ENCODE measurements at places on chromosomes 5 and 9. TPM values are rescaled to one million over a fixed set of nuclear protein-coding genes. Genes with fewer than 3 reads are reported as not detected.

The ARSK gene
- 11.1 TPM for total RNA-seq

The ANKDD1B gene
- total RNA-seq, result 0.62 TPM

The PHYHD1 gene
- total RNA-seq, result 3.4 TPM

The STK32A gene
- 0.22 TPM for total RNA-seq

The SPAG8 gene
- 1.3 TPM for total RNA-seq

The ADAMTS6 gene
- 155 TPM for total RNA-seq

The PDLIM7 gene
- total RNA-seq, result 136 TPM

The CCL27 gene
- total RNA-seq, result not detected

The CORO2A gene
- total RNA-seq, result 0.44 TPM

The NPDC1 gene
- 13.3 TPM for total RNA-seq

The TIMD4 gene
- total RNA-seq, result not detected

The AGPAT2 gene
- total RNA-seq, result 54.6 TPM

The CD180 gene
- not detected for total RNA-seq

The MYORG gene
- 1.2 TPM for total RNA-seq

The AJM1 gene
- total RNA-seq, result 1.4 TPM

The RAB3C gene
- not detected for total RNA-seq

The AQP7 gene
- total RNA-seq, result not detected

The THBS4 gene
- total RNA-seq, result 2.1 TPM

The PCDHA10 gene
- 0.33 TPM for total RNA-seq

The INVS gene
- 36.5 TPM for total RNA-seq

The CSF1R gene
- total RNA-seq, result 0.25 TPM

The SPATA9 gene
- total RNA-seq, result 0.22 TPM

The SLC2A8 gene
- total RNA-seq, result 9.4 TPM

The CYLC2 gene
- total RNA-seq, result not detected

The CER1 gene
- not detected for total RNA-seq

The PTGES gene
- 4.1 TPM for total RNA-seq

The SLC35A4 gene
- 21.6 TPM for total RNA-seq

The BARHL1 gene
- total RNA-seq, result not detected

The KIF27 gene
- 4.3 TPM for total RNA-seq

The KIF20A gene
- total RNA-seq, result 31.1 TPM

The ALDH1A1 gene
- total RNA-seq, result 69.4 TPM

The IFNK gene
- total RNA-seq, result 0.12 TPM

The PCDHB2 gene
- 2.0 TPM for total RNA-seq

The CARTPT gene
- not detected for total RNA-seq

The GGTA1 gene
- total RNA-seq, result not detected

The ZNF883 gene
- total RNA-seq, result 2.2 TPM

The ESM1 gene
- total RNA-seq, result 212 TPM

The TAF11L5 gene
- total RNA-seq, result not detected

The SPRY4 gene
- 6.7 TPM for total RNA-seq

The GNA14 gene
- under 0.01 TPM for total RNA-seq

The PAPPA gene
- 23.5 TPM for total RNA-seq

The IGIP gene
- total RNA-seq, result 8.2 TPM

The TNFSF15 gene
- total RNA-seq, result 3.0 TPM

The N4BP3 gene
- 1.1 TPM for total RNA-seq

The GMCL2 gene
- total RNA-seq, result not detected

The EGFL7 gene
- total RNA-seq, result 7.2 TPM

The PDZD2 gene
- 0.44 TPM for total RNA-seq
